Stimulated activated CD8-positive, alpha-beta memory T cell treated with anti-CD3 and anti-CD28 coated beads, Interleukin-2, amount 100 ng/mL, for 1 hour (primary cell): ENCODE measurements at places on chromosomes 11 and 22.

- DNase-seq = no peak
Observed at GRCh38 chr11:12200279-12200990, 90.0 kb downstream of the MICAL2 start.

- DNase-seq = no peak
Observed at GRCh38 chr11:97893612-97894011, 1127.1 kb upstream of the CNTN5 start.

GRCh38 chr11:8258784-8259183 is 4.9 kb downstream of the LMO1 start:
- no peak for DNase-seq

- no peak for DNase-seq
Observed at GRCh38 chr11:130166457-130166784, 6.8 kb downstream of the ST14 start.

GRCh38 chr11:75325713-75326438 is 25.6 kb downstream of the ARRB1 start:
- no peak for DNase-seq

GRCh38 chr11:61701242-61701886 is 21.2 kb downstream of the DAGLA start:
- DNase-seq = no peak

DNA sequence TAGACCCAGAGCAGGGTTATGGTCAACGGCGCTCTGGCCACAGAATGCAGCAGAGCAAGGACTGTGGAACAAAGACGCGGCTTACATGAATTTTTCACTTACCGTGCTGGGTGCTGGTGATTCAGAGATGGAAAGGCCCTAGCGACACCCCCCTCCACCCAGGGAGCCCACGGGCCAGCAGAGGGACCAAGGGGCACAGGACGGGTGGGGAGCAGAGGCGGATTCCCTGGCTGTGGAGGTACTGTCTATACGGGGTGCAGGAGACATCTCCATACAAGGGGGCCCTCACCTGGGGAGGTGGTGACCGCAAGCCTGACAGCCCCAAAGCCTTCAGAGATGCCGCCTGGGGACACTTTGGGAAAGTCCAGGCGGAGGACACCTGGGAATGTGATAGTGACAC is 1.1 kb upstream of the SEPTIN5 start:
- no peak for DNase-seq

DNA sequence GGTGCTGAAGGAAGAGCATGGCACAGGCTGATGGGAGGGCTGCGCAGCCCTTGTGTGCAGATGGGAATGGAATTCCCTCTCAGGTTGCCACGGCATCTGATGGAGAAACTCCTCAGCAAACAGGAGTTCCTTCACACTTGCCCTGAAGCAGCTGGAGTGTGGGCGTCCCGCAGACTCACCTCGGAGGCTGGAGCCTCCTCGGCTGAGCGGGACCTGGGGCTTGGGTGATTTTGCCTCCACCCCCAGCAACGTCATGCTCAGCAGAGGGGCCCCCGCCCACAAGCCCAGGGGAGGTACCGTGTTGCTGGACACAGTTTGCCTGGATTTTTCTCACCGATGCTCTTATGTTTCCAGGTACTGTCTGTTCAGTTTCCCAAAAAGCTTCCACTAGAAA is 63.4 kb downstream of the MYO7A start:
- no peak for DNase-seq

GRCh38 chr11:78417175-78417887 is at the start of gene GAB2:
GAB2 (minus strand) TSS chr11:78417820; CDS start chr11:78417720, 100 bp downstream.
- DNase-seq = no peak

GRCh38 chr11:96103102-96103501 is 179.2 kb upstream of the MTMR2 start:
- no peak for DNase-seq

- DNase-seq = no peak
Observed at GRCh38 chr11:19281041-19281440, 40.3 kb upstream of the E2F8 start.

GRCh38 chr11:16070573-16070972 is 285.8 kb downstream of the SOX6 start:
- no peak for DNase-seq

GRCh38 chr11:116865696-116866095 is 28.3 kb upstream of the APOA1 start:
- no peak for DNase-seq

DNA sequence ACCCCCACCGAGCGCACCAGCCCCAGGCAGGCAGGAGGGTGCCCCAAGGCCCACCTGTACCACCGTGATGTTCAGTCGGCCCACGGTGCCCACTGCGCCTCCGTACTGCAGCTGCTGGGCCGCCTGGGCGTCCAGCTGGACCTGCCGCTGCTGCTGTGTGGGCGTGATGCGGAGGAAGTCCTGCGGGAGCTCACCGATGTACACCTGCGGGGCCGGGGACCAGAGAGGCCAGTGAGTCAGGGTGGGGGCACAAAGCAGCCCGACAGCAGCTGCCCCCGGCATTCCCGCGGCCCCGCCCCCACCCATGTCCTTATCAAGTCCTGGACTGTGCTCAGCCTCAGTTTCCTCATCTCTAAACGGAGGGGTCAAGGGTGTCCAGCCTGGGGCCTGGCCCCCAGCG is 13.8 kb downstream of the TOLLIP start:
- DNase-seq = no peak

- DNase-seq = no peak
Observed at GRCh38 chr11:44905131-44905866, 45.4 kb downstream of the TP53I11 start.

GRCh38 chr11:34721646-34722045 is 100.8 kb downstream of the EHF start:
- DNase-seq = no peak

- DNase-seq = no peak
Observed at GRCh38 chr22:27247701-27248434, 553.7 kb downstream of the MN1 start.

DNA sequence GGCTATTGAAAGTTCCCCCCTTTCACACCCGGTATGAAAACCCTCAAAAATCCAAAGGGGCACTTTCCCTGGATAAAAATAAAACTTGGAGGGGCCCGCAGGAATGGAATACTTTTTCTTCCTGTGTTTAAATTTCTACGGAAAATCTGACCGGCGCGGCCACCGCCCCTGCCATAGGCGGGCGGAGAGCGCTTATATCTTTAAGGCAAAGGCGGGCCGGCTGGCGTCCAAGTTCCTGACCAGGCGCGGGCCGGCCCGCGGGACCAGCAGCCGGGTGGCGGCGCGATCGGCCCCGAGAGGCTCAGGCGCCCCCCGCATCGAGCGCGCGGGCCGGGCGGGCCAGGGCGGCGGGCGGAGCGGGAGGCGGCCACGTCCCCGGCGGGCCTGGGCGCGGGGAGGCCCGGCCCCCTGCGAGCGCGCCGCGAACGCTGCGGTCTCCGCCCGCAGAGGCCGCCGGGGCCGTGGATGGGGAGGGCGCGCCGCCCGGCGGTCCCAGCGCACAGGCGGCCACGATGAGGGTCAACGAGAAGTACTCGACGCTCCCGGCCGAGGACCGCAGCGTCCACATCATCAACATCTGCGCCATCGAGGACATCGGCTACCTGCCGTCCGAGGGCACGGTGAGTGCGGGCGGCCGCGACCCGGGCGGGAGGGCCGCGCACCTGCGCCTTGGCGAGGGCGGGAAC is at the start of gene ANO1:
ANO1 (plus strand) TSS at position 223 of the 686 bp plus-strand sequence; CDS start at position 513, 290 bp downstream.
- no peak for DNase-seq

DNA sequence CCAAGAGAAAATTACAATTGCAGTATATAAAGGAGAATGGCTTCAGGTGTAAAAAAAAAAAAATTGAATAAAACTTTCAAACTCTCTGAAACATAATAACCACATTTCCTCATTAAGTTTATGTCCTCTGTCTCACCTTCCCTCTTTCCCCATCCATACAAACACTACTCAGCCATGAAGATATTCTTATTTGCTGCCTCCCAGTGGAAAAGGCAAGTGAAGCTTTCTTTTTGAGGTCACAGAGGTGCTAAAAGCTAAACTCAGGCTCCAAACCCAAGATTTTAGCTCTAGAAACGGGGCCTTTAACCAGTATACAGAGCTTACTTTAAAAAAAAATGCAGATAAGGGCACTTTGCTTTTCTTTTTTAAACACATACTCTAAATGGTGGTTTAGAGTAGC is 1568.5 kb downstream of the FAM181B start:
- no peak for DNase-seq

- DNase-seq = no peak
Observed at GRCh38 chr11:66228521-66228920, 39.9 kb upstream of the RAB1B start.

DNA sequence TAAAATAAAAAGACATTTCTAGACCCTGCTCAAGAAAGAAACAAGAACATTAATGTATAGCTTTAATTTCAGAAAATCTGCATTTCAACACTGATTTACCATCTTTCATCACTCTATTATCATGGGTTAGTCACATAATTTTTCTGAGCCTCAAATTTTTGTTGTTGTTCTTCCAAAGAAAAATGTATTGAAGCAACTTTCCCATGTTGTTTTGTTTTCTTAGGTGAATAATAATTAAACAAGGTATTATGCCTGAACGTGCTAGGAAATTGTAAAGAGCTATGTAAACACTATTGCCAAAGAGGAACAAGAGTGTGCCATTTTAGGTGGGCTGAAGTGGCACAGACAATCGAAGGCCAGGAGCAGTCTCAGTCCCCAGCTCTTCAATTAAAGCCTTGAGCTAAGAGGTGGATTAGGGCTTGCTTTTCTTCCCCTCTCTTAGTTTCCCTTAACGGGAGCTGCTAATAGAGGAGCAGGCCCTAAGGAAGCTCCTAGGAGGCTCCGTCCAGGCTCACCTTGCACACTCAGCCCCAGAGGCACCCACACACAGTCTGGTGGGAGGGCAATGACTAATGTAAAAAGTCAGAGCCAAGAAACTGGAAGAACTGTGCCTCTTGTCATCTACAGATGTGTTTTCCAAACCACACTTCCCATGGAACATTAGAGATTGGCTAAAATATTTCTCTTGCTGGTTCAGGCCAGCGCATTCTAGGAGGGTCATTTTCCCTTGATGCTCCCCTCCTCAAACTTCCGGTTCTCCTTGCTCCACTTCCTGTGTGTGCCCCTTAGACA is 8.8 kb upstream of the UBASH3B start:
- no peak for DNase-seq

- DNase-seq = no peak
Observed at GRCh38 chr22:28819253-28820096, 19.1 kb upstream of the XBP1 start.

DNA sequence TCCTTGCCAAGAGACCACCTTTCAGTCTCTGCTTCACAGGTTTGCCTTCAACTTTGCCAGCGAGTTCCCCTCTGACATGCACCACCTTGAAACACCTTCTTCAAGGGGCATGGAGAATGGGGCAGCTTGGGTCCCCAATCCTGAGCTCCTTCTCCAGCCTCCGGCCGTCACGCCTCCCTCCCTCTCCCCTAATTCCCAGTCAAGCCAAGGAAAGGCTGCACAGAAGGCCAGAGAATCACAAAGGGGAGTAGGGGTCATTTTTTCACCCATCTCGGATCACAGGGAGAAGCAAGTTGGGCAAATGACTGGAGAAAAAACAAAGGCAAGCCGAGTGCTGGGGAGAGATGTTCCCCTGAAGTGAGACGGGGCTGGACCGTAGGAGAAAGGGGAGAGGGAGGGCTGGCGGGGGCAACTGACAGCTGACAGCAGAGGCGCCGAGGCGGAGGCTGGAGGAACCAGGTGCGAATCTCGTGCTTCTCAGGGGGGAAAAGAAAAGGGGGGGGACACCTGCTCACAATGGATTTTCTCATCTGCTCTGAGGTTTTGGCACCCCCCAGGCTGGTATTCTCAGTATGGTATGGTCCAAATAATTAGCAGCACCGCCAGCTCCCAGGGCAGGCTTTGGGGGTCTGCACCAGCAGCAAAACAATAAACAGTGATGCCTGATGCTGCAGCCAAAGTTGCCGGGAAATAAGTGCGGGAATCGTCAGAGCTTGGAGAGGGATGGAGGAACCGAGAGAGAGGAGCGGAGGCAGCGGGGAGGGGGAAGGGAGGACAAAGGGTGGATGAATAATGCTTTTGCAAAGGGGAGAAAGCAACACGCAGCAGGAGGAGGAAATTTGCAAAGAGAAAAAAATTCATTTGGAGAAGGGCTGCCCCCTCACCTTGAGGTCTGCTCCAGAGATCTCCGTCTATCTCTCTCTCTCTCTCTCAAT is 644 bp downstream of the YPEL4 start:
- DNase-seq = no peak

DNA sequence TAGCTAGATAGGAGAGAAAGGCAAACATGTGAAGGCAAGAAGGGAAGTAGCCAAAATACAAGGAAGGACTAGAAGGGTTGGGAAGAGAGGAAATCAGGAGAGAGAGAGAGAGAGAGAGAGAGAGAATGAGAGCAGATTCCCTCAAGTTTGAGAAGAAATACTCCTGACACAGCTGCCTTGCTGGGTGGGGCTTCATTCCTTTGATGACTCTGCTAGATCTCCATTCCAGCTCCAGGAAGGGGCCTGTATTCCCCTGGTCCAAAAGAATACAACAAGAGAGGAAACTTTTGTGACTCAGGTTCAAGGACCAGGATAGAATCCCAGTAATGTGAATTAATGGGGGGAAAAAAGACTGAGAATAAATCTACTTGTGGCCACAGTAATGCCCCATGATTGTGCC is 62.9 kb upstream of the SPON1 start:
- DNase-seq = no peak

GRCh38 chr11:48052183-48053044 is 72.1 kb downstream of the PTPRJ start:
- no peak for DNase-seq

DNA sequence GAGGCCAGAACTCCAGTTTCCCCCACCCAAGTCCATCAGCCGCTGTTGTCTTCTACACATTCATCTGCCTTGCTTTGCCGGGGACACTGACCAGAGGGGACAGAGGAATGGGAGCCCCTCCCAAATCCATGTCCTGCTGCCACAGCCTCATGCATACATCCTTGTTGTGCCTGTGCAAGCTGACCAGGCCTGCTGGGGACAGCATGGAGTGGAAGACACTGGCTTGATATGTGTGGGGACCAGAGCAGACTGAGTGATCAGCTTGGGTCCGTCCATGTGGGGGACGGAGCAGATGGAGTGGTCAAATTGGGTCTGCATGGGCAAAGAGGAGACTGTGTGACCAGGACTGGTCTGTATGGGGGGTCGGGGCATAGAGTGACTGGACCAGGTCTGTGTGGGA is 43.8 kb downstream of the KCNC1 start:
- DNase-seq = no peak
